ENCODE measurements at places on chromosomes 16 and 17. TPM values are rescaled to one million over a fixed set of nuclear protein-coding genes. Genes with fewer than 3 reads are reported as not detected.

The EVPL gene
- under 0.01 TPM for total RNA-seq

The GP1BA gene
- not detected for total RNA-seq

The KRT39 gene
- not detected for total RNA-seq

The KAT8 gene
- total RNA-seq: 25.6 TPM

The CES1 gene
- 2.2 TPM for total RNA-seq

The RND2 gene
- 3.7 TPM for total RNA-seq

Measured in temporal lobe (tissue), 4 donors.